ENCODE measurements at places on chromosomes 7 and 10.
A peak's percentile ranks its signal among the peaks of the same experiment; 100 is the strongest.

DNA sequence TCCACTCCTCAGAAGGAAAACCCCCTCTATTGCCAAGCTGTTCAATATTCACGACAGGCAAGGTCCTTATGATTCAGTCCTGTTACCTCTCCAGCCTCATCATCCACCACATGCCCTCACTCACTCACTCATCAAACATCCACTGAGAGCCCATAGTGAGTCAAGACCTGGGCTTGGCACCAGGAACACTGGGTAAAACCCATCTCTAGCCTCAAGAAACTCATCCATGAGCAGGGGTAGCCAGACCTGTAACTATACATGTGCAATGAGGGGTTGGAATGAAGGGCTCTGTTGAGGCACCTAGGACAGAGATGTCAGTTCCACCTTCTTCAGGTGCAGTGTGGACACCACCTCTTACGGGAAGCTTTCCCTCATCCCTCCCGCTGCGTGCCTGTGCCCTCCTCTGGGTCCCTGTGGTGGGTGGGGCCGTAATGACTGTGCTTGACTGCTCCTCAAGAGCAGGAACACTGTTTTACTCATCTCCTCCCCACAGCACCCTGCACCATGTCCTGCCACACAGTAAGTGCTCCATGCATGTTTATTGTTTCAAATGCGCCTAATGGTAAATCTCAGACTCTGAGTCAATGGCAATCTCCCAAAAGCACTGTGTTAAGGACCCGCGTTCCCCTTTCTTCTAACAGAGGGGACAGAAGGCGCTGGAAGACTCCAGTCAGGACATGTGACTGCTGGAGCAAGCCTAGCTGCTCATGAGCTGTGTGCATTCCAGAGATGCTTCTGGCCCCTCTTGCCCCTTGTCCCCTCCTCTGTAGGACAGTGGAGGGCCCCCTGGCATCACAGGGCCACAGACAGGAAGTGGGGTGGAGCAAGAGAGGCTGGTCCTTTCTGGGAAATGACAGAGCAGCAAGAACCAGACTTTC lies 95.4 kb downstream of the HIPK2 start:
- DNase-seq: no peak

GRCh38 chr10:1266033-1266802 lies 210.0 kb downstream of the WDR37 start:
- DNase-seq: no peak

DNA sequence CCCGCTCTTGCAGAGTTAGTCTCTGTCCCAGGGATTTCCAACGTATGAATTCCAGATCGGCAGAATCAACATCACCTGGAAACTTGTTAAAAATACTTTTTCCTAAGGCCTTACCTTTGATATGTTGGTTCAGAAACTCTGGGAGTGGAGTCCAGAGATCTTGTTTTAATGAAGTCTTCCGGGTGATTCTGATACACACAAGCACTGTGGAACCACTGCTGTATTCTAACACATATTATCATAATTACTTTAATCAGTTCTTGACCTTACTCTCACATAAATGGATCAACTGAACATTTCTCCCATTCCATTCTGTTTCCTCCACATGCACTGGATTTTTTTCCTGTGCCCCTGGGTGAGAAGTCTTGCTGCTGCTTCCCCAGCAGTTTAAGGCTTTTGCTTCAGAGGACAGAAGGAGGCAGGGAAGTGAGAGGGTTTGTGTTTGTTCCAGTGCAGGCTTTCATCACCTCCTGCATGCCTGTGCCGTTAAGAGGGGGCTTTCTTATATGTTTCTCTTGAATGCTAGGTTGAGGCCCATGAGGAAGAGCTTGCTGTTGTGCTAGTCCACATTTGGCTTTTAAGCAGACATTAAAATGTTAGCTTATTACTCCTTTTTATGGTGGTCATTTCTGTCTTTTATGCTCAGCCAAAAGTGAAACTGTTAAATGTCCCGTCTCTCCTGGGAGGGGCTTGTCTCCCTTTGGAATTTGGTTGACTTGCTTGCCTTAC lies 32.4 kb downstream of the CCSER2 start:
- DNase-seq: no peak

- no peak for DNase-seq
Measured at GRCh38 chr10:36094096-36094495, 452.0 kb upstream of the FZD8 start.

- DNase-seq: no peak
Measured at GRCh38 chr7:123440101-123440548, 94.3 kb downstream of the IQUB start.

- no peak for DNase-seq
Measured at GRCh38 chr7:98250789-98251188, 1.2 kb downstream of the TECPR1 start.

DNA sequence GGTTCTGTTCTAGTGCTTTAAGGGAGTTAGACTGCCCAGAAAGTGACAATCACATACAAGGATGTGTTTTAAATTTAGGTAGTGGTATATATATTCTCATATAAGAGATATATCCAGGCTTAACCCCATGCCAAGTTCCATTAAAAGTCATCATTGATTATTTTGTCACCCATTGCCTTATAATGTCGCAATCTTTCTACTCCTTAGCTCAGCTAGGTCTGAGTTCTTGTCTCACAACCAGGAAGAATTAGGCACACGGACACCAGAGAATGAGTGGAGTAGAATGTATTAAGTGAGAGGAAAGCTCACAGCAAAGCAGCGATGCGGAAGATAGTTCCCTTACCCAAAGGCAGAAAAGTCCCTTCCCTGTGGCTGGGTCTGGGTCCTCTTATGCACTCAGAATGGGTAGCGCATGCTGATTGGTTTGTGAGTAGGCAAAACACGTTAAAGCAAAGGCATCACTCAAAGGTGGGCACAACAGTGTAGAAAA lies 197.2 kb upstream of the AHR start:
- DNase-seq: no peak

DNA sequence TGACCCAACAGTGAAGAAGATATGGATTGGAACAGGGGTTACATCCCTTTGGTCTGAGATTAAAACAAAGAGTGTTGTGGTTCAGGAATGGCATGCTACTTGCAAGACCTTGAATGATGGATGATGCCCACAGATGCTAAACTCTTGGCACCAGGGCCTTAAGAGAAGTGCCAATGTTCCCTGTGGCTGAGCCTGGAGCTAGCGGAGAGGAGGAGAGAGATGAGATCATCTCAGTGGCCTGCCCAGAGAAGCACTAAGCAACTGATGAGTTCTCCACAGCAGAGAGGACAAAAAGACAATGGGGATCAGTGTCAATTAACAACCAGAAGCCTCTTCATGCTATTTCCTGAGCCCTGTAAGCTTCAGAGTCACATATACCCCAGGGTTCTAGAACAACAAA lies 97.8 kb downstream of the ELAPOR2 start:
- DNase-seq: no peak

DNA sequence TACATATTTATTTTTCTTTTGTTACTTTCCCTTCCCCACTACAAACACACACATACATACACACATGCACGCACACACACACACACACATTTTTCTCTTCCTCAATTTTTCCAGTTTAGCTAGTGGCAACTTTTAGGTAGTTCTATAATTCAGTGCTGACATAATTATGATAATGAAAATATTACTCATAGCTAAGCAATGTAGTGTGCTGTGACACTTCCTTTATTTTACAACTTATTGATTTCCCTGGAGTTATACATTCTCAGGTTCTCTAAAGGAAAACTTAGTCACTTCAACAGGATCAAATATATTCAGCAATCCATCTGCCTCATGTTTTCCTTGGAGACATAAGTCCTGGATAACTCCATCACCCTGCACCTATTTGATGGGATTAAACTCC lies 151.6 kb downstream of the CACNA2D1 start:
- DNase-seq: no peak

GRCh38 chr10:132538031-132538789 lies 623 bp downstream of the INPP5A start:
- no peak for DNase-seq

DNA sequence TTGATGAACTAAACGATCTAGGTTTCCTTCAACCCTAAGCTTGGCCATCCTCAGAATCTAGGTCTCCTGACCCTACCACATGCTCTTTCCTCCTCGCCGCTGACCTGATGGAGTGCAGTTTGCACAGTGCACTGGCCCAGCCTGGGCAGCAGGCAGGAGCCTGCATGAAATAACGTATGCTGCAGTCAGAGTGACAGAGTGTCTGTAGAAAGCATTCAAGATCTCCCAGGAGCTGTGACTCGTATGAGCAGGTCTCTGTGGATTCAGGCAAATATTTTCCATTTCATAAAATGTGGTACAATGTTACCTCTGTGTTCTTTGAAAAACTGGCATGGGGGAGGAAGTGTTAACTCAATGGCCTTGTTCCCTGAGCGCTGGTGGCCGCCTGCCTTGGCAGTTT lies 441.8 kb downstream of the RPS24 start:
- no peak for DNase-seq

- no peak for DNase-seq
Measured at GRCh38 chr7:117673367-117673766, 193.5 kb downstream of the CFTR start.

GRCh38 chr7:130899638-130900401 lies 165.8 kb upstream of the KLF14 start:
- no peak for DNase-seq

DNA sequence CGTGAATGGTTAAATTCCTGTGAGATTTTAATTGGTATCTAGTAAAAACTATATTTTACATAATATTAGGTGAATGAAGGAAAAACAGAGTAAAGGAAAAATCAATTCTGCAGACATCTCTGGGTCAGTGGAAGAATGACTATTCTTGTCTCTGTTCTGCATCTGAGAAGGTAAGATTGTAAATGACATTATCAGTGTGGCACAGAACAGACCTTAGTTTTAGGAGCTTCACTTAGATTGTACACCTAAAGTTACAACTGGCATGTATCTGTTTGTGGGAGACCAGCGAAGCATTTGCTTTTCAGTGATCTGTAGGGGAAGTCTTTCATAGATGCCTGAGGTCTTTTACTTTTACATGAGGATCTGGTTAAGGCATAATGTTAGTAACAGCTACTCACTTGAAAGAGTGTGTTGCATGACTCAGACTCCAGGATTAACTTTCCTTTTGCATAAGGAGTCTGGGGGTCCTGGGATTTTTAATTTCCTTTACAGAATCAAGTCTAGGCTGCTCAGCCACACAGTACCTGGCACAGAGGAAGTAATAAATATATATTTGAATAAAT lies 56.2 kb downstream of the JMJD1C start:
- no peak for DNase-seq

GRCh38 chr7:106015381-106016218 lies 52.5 kb downstream of the CDHR3 start:
- DNase-seq: no peak

GRCh38 chr7:114182837-114183236 lies 231.8 kb upstream of the FOXP2 start:
- no peak for DNase-seq

- no peak for DNase-seq
Measured at GRCh38 chr10:94938383-94938782, at the start of gene CYP2C9. CYP2C9 (plus strand) TSS chr10:94938658; CDS start chr10:94938683, 25 bp downstream.

GRCh38 chr10:42932735-42933447 lies 144.0 kb upstream of the RET start:
- peak; percentile 31 for DNase-seq

DNA sequence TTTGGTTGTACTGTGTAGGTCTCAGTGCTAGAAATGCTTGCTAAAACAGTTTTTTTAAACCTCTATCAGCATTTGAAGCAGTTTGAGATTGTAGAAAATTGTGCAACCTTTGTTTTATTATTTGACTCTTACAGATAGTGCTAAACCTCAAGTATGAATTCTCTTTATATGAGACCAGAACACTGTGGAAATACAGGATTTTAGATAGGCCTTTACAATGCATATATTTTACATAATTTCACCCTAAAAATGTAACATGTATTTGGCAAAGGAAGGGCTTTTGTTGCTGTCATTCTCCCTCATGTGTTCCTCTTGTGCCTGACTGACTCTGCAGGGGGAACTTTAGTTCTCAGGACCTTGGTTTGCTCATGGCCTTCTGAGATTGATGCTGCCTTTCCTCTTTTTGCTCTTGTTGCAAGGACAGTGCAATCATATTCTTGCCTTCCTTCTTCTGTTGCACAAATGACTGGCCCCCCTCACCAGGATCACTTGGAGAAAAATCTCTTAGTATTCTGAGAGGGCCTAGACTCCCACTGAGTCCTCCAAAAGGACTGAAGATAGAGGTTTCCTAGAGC lies 188.7 kb downstream of the PPP1R9A start:
- DNase-seq: no peak

DNA sequence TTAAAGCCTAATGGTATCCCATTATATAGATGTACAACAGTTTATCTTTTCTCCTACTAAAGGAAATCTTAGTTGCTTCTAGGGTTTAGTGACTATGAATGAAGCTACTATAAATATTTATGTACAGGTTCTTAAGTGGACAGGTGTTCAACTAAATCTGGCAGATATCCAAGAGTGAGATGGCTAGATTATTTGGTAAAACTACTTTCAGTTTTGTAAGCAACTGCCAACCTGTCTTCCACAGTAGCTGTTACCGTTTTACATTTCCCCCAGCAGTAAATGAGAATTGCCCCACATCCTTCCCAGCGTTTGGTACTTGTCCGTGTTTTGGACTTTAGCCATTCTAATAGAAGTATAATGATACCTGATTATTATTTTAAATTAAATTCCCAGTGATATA lies 144.9 kb upstream of the MAGI2 start:
- no peak for DNase-seq

DNA sequence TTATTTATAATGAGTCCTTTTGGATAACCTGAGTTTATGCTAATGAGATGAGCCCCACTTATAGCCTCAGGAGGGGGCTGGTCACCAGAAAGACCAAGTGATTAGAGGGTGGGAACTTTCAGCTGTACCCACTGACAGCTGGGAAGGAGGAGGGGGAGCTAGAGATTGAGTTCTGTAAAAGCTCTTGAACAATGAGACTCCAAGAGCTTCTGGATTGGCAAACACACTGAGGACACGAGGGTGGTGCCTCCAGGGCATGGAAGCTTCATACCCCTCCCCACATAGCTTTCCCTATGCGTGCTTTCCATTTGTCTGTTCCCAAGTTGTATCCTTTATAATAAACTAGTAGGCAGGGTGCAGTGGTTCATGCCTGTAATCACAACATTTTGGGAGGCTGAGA lies 20.3 kb downstream of the MRPS24 start:
- DNase-seq: no peak

DNA sequence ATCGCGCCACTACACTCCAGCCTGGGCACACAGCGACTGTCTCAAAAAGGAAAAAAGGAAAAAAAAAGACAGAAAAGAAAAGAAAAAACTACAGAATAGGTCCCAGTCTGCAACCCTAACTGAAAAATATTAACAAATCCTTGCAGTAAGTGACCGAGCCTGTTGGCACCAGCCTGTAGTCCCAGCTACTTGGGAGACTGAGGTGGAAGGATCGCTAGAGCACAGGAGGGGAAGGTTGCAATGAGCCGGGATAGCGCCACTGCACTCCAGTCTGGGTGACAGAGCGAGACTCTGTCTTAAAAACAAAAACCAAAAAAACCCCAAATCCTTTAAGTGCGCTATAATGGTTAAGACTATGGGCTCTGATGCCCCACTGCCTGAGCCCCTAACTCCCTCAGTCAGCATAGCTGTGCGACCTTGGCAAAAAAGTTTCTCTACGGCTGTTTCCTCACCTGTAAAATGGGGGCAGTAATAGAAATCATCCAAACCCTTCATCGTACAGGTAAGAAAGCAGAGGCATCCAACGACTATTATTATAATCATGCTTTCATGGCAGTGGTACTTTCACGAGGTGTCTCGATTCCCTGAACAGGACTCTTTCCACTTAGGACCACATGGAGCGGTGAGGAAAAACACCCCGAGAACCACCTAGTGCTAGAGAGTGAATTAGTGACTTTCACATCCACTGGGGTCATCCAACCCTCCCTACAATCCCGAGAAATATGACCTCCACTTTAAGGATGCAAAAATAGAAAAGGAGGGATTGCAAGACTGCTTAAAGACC lies 755 bp downstream of the TOMM7 start:
- no peak for DNase-seq
